NCI-H774 (cell line): ENCODE measurements at places on chromosomes 16 and 17.

DNA sequence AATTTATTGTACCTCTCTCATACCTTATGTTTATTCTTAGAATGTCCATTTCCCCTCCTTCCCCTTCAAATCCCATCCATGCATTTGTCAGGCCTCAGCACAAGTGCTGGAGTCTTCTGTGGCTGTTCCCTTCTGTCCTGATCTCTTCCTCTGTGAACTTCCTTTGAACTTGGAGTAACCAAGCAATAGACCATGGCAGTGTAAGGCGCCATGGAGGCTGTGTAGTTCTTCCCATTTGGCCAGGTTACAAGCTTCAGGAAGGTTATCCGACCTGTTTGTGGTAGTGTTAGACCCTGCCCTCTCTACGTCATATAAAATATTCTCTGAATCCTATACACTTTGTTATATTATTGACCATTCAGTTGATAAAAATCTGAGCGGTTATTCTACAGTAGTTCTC, 28.6 kb downstream of the MAP2K6 start:
- DNase-seq: no peak

GRCh38 chr16:85173981-85174751, 61.9 kb upstream of the CIBAR2 start:
- DNase-seq: no peak

DNA sequence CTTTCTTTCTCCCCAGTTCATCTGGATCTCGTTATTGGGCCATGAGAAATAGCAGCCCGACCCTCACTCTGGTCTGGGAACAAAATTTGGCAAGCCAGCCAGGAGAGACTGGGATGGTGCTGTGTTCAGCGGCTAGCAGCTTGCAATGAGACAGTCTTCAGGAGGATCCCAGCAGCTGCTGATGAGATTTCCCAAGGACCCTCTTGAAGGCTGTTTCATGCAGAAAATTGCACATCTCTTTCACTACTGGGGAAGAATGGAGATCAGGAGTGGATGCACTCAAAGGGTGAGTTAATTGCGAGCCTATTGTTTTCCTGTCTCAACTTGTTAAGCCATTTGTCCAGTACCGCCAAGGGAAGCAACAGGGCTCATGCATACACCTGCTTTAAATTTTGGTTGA, 5.5 kb upstream of the COIL start:
- DNase-seq: peak; percentile 35

- no peak for DNase-seq
Measured at GRCh38 chr16:9484881-9485280, 393.4 kb downstream of the HAPSTR1 start.

- DNase-seq: no peak
Measured at GRCh38 chr16:88570691-88571092, 489 bp downstream of the ZC3H18 start.

DNA sequence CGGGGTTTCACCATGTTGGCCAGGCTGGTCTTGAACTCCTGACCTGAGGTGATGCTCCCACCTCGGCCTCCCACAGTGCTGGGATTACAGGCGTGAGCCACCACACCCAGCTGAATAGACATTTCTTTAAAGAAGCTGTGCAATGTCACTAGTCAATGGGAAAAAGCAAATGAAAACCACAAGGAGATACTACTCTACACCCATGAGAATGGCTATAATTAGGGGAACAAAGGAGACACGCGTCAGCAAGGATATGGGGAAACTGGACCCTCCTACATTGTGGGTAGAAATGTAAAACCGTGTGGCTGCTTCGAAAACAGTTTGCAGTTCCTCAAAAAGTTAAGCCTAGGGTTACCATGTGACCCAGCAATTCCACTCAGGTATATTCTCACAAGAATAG, 103.4 kb downstream of the VPS53 start:
- DNase-seq: no peak
